Umbilical cord (tissue), 2 donors: ENCODE measurements at places on chromosomes 2 and 18.
A peak's percentile ranks its signal among the peaks of the same experiment; 100 is the strongest.

- DNase-seq: peak; percentile 3
Measured at GRCh38 chr2:117359266-117359914, 455.1 kb upstream of the DDX18 start.

- DNase-seq: no peak
Measured at GRCh38 chr2:21866316-21866715, 742.5 kb downstream of the TDRD15 start.

DNA sequence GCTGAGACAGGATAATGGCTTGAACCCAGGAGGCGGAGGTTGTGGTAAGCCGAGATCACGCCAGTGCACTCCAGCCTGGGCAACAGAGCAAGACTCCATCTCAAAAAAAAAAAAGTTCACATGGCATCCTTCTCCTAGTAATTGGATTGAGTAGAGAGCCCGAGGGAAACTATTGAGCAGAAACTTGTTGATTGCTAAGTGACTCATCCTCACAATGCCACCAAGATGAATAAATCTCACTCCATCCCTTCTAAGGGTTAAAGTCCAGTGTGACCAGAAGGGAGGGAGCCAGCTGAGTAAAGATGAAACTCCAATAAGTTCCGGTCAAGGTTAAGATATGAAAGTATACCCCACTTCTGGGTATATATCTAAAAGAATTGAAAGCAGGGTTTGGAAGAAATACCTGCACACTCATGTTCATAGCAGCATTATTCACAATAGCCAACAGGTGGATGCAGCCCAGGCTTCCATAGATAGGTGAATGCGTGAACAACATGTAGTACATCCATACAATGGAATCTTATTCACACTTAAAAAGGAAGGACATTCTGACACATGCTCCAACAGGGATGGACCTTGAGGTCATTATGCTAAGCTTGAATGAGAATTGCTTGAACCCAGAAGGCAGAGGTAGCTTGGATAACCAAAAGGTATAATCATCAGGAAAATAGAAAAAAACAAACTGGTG, 13.0 kb upstream of the FHL2 start:
- no peak for DNase-seq

DNA sequence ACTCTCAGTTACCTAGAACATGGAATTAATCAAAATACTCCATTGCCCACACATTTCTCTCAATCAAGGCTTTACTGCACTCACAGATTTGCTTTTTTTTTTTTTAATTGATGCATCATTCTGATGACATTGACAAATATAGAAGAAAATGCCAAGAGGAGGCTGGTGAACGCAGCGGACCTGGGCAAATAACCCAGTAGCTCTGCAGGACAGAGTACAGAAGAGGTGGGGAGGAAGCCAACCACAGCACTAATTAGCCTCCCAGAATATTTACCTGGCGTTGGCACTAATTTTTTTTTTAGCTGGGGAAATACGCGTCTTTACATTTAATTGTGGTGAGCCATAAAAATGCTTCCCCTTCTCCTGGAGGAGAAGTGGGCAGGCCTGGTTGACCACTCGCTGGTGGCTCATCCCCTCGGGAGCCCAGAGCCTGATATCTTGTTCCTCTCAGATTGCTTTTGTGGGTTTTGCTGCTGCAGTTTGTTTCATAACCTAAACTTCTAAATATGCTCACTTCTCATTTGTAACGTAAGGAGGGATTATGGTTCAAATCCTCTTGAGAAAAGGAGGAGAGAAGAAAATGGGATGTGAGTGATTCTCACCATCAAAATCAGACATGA, 165.8 kb upstream of the EPB41L3 start:
- DNase-seq: no peak

DNA sequence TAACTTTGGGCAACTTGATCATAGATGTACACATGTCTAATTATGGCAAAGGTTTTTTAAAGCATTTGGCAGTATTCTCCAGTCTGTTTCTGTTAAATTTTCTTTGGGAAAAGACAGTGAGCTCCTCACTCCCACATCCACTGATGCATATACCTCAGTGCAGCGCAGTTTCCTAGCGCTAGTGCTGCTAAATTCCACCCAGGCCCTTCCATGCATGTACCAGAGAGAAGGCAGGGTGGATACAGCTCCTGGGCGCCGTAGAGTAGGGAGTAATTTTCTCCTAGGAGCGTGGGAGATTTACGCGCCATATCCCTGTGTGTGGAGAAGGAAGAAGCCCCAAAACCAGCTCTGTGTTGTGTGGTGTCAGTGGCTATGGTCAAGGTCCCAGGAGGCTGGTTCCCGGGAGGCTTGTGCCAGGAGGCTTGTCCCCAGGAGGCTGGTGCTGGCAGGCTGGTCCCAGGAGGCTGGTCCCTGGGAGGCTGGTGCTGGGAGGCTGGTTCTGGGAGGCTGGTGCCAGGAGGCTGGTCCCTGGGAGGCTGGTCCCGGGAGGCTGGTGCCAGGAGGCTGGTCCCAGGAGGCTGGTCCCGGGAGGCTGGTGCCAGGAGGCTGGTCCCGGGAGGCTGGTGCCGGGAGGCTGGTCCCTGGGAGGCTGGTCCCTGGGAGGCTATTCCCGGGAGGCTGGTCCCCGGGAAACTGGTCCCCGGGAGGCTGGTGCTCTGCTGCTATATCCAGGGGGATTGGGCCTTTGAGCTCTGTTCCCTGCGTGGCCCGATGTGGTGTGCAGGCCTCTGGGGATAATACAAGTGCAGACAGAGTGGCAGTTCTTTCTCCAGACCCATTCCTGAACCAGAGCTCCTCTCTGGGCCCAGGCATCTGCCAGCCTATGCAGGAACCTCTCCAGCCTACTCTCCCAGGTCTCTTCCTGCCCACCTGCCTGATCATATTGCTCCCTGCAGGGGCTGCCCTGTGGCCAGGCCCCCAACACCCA, 161.2 kb downstream of the SEPTIN10 start:
- DNase-seq: no peak
